Activated naive CD4-positive, alpha-beta T cell treated with anti-CD3 and anti-CD28 coated beads, Interleukin-2, amount 50 U/mL, for 72 hours (primary cell): ENCODE measurements at places on chromosomes 4 and X.

GRCh38 chr4:74623041-74623440, 171.3 kb downstream of the BTC start:
- DNase-seq: no peak

GRCh38 chr4:4521136-4521535, 20.7 kb downstream of the STX18 start:
- no peak for DNase-seq

DNA sequence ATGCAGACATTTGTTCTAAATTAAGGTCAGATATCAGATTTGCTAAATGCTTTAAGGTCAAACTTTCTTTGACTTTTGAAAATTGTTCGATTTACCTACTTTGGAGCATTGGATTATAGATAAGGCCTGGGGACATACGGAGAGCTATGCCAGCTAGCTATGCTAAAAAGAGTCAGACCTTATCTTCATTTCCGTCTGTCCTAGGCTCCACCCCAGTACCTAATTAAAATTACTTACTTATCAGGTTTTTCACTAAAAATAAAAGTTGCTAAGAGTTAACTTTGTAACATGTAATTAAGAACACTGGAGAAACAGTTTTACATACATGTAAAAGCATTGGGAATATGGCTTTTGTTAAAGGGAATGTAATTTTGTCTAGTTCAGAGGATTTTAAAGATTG, 7.1 kb upstream of the TMEM35A start:
- no peak for DNase-seq

GRCh38 chr4:40046311-40046980, 10.2 kb upstream of the N4BP2 start:
- DNase-seq: no peak

GRCh38 chr4:95049551-95050233, 291.9 kb downstream of the BMPR1B start:
- no peak for DNase-seq

GRCh38 chr4:132587626-132588025, 561.5 kb upstream of the PCDH10 start:
- no peak for DNase-seq

DNA sequence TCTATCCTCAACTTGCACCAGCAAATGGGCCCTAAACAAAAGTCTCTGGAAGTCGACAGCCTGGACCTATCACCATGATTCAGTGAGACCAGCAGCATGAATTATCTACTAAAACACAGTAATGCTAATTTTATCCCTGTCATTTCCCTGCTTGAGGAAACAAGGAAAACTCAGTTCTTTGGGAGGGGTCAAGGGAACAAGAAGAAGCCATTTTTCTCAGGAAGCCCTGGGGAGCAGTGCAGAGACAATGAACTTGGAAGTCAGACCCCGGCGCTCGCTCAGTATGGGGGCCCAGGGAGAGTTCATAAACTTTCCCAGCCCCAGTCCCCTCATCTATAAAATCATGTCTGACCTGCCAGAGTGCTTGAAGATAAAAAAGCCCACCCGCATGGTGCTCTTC, 50.4 kb downstream of the DCTD start:
- DNase-seq: no peak

- DNase-seq: no peak
These were observed 81.0 kb downstream of the EPHA5 start for GRCh38 chr4:65589331-65589730.

- DNase-seq: no peak
These were observed 194.7 kb downstream of the PTTG2 start for GRCh38 chr4:38154681-38155588.

DNA sequence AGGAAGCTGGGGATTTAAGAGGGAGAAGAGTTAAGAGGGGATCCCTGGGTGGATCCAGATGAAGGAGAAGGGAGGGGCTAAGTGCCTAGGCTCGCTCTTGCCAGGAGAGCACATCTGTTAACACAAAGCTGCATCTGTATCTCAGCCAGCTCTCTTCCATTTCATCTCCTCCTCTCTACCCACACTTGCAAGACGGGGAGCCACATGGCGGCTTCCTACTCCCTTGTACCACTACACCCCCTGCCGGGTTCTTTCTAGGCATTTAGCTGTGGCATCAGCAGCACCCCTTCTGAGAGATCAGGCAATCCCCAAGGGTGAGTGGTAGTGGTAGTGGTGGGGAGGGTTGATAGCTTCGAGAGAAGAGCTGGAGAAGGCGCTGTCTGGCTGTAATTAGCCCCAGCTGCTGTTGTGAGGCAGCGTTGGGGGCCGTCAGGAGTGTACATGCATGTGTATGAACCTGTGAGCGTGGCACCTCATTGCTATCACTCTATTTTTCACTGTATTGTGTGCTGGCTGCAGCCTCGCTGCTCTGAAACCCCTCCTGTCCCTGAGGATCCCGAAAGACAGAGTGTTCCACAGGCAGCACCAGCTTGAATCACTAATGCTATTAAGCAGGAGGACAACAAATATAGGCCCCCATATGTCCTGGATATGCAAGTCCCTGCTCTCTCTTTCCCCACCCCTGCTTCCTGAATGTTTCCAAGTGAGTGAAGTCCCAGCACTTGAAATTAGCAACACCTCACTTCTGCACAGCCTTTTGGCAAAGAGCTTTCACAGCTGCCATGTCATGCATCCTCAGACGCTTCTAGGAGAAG, 73.7 kb downstream of the RTL9 start:
- DNase-seq: no peak

DNA sequence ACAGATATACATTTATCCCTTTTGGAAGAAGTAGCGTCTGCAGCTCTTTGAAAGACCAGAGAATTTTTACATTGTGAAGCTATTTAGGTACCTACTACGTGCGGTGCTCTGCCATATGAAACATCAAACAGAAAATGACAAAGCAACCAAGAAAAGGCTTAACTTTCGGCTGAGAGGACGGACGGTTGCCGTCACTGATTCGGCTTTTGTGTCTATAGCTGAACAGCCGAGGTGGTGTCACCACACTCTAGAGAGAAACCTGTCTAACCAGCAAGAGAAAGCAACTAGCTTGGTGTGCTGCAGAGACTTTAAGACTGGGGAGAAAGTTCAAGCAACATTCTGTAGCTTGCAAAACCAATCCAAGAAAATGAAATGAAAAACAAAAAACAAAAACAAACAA, 145.5 kb downstream of the SHOX start:
- DNase-seq: no peak

DNA sequence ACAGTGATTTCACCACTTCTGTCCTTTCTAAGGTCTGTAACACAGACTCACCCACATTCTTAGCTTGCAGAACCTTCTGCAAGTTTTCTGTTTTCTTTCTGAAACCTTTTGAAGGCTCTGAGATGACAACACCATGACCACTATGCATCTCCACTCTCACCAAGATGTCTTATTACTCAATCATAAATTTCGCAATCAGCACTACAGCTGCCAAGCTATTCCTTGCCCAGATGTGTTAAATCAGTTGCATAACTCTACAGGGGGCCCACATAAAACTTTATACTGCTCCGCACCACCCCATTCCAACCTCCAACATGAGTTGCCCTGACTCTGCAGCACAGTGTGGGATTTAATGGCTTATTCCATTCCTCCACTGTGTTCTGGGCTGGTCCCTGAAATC, 229.9 kb downstream of the COL25A1 start:
- DNase-seq: no peak

- no peak for DNase-seq
These were observed 230.9 kb downstream of the C4orf33 start for GRCh38 chr4:129326571-129327460.

DNA sequence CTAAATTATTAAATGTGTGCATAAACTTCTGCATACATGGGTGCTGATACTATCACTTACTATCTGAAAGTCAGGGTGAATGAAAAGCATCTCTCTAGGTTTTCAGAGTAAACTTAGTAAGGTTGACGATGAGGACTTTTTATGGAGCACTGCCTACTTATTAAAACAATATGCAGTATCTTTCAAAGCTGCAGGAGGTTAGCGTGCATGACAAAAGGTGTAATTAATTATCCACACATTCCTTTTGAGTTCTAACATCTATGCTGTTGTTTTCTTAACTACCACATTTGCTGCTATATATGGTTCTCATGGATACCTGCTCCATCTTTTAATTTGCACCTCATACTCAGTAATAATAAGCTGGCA, 256.2 kb downstream of the FSTL5 start:
- DNase-seq: no peak

DNA sequence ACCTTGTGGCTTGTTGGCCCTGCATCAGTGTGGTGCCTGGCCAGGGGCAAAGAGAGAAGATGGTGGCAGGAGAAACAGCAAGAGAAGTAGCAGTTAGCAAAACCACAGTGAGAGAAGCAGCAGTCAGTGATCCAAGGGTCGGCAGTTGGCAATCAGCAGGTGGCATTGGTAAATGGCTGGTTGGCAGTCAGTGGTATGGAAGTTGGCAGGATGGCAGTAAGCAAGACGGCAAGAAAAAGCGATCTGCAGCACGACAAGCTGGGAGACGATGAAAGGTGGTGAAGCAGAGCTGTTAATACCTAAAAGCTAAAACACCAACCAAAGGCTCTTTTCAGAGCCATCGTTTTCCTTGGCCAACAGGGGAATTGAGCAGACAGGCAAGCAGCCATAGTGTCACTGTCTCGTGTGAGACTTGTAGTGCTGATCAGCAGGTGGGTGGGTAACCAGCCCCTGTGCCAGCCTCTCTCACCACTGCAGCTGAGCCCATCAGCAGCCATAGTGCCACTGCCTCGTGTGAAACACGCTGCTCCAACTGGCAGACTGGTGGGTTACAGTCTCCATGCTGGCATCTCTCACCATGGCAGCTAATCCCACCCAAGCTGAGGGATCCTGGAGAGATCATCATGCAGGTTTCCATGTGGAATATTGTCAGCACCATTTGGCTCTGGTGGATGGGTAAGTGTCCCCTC, 2078.4 kb downstream of the PCDH7 start:
- DNase-seq: no peak

- DNase-seq: no peak
These were observed 660.5 kb upstream of the PABPC4L start for GRCh38 chr4:134862116-134862515.

GRCh38 chr4:104860238-104861123, 286.2 kb upstream of the TET2 start:
- no peak for DNase-seq

DNA sequence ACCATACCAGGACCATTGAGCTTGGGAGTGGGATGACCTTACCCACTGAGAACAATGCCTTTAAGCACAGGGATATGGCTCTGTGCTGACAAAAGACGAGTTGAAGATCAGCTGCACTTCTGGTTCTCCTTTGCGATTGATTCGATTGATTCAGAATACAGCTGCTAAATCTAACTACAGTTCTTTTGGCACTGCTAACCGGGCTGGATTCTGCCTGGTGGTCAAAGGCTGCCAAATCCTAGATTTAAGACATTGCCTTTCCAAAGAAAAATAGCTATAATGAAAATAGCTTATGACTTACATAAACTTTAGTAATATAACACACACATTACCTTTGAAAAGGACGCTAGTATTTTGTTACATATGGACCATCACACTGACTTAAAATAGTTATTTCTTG, 18.3 kb downstream of the RAP2C start:
- DNase-seq: no peak

DNA sequence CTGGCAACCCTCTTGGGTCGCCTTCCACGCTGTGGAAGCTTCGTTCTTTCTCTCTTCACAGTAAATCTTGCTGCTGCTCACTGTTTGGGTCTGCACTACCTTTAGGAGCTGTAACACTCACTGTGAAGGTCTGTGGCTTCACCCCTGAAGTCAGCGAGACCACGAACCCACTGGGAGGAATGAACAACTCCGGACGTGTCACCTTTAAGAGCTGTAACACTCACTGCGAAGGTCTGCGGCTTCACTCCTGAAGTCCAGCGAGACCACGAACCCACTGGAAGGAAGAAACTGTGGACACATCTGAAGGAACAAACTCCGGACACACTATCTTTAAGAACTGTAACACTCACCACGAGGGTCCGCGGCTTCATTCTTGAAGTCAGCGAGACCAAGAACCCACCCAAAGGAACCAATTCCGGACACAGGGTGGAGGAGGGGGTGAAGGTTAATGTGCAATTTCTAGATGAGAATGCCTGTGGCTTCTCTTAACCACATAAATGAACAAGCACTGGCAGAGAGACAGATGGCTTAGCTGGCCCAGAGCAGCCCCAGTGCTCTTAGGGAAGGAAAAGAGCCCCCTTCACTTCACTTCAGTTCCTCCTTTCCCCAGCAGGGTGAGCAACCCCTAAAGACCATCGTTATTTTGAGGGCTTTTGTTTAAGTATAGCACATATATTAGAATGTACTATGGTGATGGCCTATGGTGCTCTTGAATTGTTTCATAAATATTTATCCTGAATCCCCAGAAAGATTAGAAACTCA, 73.0 kb downstream of the LUZP4 start:
- no peak for DNase-seq

DNA sequence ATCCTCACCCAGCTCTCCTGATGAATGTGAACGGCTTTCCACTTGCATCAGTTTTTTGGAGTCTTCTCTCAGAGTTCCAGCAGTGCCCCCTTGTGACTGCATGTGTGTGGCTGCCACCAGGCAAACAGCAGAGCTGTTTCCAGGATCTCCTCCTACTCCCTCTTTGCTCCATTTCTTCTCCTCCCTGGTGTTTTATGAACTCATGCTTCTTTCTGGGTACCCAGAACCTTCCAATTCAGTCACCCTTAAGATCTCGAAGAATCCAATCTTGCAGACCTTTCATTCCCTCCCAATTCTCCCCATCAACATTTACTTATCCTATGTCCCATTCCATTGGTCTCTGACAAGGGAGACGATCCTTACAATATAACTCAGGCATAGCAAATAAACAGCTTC, 6.8 kb upstream of the TCEANC start:
- no peak for DNase-seq

GRCh38 chrX:31245714-31246113, 173.9 kb upstream of the FTHL17 start:
- no peak for DNase-seq

DNA sequence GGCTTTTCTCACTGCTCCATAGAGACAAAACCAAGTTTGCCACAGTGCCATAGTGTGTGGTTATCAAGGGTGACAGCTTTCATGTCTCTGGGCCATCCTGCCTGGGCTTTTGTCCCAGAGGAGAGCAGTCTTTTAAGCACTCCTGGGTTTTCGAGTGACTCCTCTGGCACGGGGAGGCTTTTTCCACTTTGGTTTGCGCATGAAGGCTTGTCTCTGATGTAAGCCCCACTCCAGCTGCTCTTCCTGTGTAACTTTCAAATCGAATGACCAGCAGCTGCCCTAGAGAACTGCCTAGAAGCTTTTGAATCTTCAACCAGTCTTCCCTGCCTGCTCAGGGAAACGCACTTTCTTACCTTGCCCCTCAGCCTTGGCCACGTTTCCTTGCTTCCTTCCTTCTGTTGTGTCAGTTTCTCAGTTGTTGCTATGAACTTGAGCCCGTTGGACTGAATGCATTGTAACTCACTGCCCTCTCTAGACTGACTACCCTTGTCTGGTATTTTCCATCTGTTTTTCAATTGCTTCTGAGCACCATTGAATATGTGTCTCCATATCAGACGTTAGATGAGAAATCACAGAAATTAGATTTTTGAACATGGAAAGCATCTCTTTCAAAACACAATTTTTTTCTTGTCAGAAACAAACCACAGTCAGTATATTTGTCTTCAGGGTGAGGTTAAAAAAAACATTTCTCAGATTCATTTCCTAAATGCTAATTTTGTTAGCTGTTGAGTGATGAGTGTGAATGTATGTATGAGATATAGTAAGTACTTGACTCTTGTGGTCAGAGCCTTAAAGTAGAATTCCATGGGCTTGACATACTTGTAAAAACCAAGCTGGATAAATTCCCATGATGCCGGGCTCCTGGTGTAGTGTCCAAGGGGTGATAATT, 45.3 kb downstream of the SLC9A6 start:
- no peak for DNase-seq

- DNase-seq: no peak
These were observed 219.7 kb downstream of the DCLK2 start for GRCh38 chr4:150297861-150298474.

GRCh38 chrX:48737940-48738339, 23.6 kb upstream of the GLOD5 start:
- no peak for DNase-seq

GRCh38 chrX:91137883-91138282, 296.8 kb upstream of the PABPC5 start:
- no peak for DNase-seq
